ENCODE measurements at places on chromosomes 13 and 19. TPM values are rescaled to one million over a fixed set of nuclear protein-coding genes. Genes with fewer than 3 reads are reported as not detected.

- no peak for DNase-seq
Measured at GRCh38 chr19:30704771-30705330, 332.7 kb downstream of the ZNF536 start.

Gene TMIGD2
- polyA plus RNA-seq: not detected

- no peak for DNase-seq
Measured at GRCh38 chr13:113947311-113948033, 26.4 kb downstream of the C13orf46 start.

DNA sequence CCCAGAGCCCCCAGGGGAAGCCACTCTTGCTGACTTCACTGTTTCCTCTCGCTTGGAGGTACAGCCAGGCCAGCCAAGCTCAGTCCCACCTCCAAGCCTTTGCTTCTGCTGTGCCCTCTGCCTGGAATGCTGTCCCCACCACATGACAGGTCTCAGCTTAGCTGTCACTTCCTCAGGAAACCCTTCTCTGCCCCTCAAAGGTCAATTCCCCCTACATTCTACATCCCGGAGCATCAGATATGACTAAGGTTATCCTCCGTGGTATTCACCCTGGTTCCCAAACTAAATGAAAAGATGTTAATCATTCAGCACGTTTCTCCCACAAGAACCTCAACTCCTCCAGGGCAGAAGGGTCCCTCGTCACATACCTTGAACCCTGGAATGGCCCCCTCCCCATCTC lies 53.5 kb downstream of the PTPRS start:
- no peak for DNase-seq

GRCh38 chr13:42551611-42552010 lies 22.3 kb upstream of the TNFSF11 start:
- no peak for DNase-seq

- DNase-seq: no peak
Measured at GRCh38 chr13:112838038-112838841, 130.8 kb upstream of the MCF2L start.

Measured in kidney (tissue), 22 donors.